ENCODE measurements at places on chromosomes 6 and 20.

- DNase-seq: no peak
Measured at GRCh38 chr20:14830466-14830865, 493.1 kb upstream of the FLRT3 start.

- no peak for DNase-seq
Measured at GRCh38 chr6:128311944-128312570, 208.3 kb downstream of the PTPRK start.

DNA sequence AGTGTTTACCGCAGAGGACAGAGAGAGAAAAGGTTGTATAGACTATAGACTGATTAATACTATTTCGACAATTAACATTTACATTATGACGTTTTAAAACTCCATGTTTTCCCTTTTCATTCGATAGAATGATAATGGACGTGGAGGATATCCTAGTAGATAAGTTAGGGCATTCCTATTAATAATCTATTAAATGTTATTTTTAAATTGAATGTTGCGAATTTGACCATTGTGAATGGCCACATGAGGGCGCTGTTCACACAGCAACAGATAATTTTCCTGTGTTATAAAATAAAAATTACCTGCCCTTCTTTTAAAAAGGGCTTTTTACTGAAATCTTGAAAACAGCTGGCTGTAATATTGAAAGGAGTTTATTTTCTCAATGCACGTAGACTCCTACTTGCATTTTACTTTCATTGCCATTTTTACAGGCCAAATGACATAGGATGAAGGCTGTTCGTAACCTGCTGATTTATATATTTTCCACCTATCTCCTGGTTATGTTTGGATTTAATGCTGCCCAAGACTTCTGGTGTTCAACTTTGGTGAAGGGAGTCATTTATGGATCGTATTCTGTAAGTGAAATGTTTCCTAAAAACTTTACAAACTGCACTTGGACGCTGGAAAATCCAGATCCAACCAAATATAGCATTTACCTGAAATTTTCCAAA lies 3.3 kb downstream of the ADGRB3 start:
- DNase-seq: peak; percentile 36

- DNase-seq: no peak
Measured at GRCh38 chr6:165751486-165751885, 88.4 kb upstream of the PDE10A start.

DNA sequence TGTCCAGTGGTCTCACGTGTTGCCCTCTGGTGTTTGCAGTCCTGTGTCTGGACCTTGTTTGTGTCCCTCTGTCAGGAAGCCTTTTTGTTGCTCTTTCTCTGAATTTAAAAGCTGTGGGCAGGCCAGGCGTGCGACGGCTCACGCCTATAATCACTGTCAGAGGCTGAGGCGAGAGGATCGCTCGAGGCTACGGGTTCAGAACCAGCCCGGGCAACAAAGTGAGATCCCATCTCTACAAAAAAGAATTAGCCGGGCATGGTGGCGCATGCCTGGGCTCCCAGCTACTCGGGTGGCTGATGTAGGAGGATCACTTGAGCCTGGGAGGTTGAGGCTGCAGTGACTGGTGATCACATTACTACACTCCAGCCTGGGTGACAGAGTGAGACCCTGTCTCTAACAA lies 28.5 kb downstream of the OSBPL2 start:
- no peak for DNase-seq

Measured in fibroblast of skin of right biceps (primary cell).